ENCODE measurements at places on chromosomes 13 and 19.

DNA sequence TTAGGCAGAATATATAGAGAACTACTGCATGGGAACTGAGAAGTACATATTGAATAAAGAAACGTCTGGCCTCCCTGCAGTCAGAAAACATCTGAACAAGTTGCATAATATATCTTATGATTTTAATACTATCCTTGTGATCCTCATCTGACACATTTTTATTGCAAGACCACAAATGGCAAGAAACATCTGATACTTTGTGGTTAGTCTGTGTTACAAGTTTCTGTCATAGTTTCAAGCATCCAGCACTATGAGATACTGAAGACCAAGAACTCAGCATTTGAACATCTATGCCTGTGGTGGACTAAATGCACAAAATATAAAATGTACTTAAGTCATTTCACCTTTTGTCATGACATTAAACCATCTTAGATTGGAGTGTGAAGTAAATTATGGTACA, 1175.8 kb upstream of the MIR17HG start:
- no peak for DNase-seq

DNA sequence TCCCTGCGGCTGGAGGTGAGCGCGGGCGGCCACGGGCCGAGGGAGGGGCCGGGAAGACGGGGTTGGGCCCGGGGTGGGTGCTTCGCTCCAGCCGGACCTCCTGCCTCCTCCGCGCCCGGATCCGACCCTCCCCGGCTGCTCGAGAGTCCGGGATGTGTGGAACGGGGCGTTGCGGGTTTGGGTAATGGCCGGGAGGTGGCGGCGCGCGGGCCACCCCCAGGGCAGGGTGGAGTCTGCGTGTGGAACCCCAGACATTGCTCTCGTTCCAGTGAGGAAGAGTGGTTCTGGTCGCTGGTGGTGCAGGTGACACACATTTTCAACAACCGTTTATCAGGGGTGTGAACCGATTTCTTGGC, 38.8 kb downstream of the ARHGEF7 start:
- peak; percentile 20 for DNase-seq

DNA sequence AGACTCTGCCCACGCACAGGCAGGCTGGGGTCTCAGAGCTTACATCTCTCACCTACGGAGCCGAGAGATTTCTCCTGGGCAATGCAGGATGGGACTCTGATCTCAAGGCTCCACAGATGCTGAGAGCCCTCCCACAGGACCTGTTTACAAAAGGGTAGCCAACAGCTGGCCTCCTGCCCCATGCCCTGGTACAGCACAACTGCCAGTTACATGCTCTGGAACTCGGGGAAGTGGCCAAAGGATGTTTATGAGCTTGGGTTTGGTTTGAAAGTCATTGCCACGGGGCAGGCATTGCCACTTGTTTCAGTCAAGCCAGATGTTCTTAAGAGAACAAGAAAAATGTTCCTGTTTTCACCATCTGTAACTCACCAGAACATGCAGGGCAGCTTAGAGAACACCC, 3.5 kb downstream of the DHRS12 start:
- DNase-seq = no peak

DNA sequence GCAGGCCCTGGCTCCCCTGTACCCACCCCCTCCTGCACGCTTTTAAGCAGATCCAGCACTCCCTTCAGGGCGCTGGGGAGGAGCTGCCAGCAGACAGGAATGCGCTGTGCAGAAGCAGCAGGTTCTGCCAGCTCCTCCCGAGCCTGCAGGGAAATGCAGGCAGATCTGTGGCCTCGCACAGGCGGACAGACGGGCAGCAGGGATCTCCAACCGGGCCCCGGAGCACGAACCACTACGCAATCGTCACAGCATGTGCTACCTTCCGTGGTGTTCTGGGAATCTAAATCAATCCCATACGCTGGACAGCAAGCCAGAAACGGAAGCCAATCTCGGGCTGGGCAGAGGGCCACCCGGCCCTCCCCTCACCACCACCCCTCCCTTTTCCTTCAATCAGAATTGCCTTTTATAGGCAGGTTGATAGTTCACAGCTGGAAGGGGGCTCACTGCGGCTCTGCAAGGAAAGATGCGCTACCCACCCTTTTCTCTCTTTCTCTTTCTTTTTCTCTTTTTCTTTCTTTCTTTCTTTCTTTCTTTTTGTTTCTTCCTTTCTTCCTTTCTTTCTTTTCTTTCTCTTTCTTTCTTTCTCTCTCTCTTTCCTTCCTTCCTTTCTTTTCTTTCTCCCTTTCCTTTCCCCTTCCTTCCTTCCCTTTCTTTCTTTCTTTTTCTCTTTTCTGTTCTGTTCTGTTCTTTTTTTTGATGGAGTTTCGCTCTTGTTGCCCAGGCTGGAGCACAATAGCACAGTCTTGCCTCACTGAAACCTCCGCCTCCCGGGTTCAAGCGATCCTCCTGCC, 99.9 kb downstream of the GNG7 start:
- no peak for DNase-seq

DNA sequence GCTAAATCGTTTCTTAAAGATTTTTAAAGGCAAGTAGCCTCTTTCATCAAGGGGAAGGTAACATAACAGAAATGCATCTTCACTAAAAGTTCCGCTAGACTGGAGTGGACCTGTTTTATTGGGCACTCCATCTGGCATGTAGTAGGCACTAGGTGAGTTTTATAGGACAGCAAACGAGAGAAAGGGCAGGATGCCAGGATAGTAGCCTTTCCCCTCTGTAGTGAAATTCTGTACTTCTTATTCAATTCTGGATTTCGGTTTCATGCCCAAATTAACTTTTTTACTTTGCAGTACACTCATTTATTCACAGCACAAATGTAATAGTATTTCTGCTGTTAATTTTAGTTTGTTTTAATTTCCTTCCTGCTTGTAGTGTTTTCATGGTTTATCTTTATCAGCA, 45.2 kb downstream of the GPR180 start:
- DNase-seq = no peak

- no peak for DNase-seq
Measured at GRCh38 chr19:12786141-12786870, 5.0 kb upstream of the JUNB start.

DNA sequence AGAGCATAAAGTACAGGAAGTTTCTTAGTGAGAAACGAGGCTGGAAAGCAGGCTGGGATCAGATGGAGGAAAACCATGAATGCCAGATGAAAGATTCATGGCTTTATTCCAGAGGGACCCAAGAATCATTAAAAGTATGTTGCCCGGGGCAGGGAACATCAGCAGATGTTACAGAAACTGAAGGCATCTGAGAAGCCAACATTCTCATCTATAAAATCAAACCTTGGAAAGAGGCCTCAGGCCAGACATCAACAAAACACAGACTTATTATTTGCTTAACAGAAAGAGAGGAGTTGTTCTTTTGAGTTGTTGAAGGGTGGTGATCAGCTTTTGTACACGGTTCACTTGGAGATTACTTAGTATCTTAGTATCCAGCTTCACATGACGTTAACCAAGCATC, 543.6 kb downstream of the RFC3 start:
- DNase-seq = no peak

All from activated CD4-positive, alpha-beta T cell treated with anti-CD3 and anti-CD28 coated beads, Interleukin-2, amount 50 U/mL, for 4 hours (primary cell).